HCEC 1CT (cell line): ENCODE measurements at places on chromosomes 4 and X.

GRCh38 chr4:103934178-103934789, 214.5 kb upstream of the TACR3 start:
- peak; percentile 29 for DNase-seq

DNA sequence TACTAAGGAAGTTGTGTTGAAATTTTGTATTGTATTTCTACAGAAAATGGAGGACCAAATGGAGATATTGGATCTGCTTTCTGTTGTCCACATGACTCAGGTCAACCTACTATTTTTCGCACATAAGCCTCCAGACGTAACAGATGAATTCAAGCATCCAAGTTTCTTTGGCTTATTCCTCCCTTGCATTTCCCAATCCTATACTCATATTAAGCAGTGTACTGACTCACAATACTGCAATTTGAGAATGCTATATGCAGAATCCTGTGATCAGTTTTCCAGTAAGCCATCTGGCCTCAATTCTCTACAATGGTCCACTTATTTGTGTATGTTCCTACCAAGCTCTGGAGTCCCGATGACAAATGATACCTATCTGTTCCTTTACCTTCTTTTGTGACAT, 75.7 kb downstream of the ASB9 start:
- DNase-seq = no peak

GRCh38 chr4:151340751-151341385, 15.5 kb upstream of the SH3D19 start:
- DNase-seq = no peak

GRCh38 chrX:16113978-16114565, 9.3 kb upstream of the GRPR start:
- DNase-seq = no peak

DNA sequence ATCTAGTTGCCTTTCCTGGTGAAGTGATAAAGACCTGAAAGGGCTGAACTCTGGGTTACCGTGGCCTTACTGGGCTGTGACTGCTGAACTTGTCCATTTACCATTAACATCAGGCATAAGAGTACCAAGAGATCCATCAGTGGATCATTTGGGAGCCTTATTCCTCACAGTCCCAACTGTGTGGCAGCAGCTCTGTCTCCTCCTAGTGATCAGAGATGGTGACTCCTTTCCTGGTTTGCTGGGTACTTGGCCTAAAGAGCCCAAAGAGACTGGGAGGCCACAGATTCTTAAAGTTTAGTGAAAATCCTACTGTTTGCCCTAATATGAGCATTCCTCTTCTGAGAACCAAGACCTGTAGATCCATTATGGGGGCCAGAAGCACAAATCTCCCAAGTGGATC, 56.3 kb upstream of the ATP6AP2 start:
- no peak for DNase-seq

DNA sequence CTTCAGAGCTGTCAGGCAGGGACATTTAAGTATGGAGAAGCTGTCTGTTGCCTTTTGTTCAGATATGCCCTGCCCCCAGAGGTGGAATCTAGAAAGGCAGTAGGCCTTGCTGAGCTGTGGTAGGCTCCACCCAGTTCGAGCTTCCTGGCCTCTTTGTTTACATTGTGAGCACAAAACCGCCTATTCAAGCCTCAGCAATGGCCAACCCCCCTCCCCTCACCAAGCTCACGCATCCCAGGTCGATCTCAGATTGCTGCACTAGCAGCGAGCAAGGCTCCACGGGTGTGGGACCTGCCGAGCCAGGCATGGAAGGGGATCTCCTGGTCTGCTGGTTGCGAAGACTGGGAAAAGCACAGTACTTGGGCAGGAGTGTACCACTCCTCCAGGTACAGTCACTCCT, 59.3 kb downstream of the ZNF674 start:
- DNase-seq = no peak

DNA sequence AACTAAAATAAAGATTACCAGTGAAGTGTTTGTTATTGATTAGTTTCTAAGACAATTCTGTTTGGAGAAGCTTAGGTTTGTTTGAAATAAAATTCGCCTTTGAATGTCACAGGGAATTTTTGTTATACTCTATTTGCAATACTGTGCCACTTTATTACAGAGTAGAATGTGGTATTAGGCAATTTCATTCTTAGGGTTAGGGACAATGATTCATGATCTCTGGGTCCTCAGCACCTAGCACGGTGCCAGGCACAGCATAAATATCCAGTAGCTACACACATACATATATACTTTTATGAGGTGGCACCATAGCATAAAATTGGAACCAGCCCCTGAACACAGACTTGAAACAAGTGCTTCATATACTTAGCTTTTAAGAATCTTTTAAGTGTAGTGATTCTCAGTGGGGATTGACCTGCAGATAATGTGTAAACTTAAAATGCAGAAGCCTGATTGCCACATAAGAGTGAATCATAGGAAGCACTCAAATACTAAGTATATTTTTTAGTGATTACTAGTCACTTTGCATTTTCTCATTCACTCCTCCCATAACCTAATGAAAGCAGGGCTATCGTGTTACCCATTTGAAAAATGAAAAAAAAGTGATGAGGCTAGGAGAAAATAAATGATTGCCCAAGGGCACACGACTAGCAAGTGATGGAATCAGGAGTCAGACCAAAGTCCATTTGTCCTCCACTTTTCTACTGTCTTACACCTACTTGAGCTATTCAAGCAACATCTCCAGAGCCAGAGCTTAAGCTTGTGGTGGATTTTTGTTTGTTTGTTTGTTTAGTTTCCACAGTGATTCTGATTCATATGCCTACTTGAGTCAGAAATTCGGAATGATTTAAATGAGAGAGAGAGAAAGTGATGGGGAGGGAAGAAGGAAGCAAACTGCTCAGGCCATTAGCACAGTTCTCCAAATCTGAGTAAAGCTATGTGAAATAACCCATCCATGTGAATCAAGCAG, 366.0 kb upstream of the FGF13 start:
- peak; percentile 83 for DNase-seq

DNA sequence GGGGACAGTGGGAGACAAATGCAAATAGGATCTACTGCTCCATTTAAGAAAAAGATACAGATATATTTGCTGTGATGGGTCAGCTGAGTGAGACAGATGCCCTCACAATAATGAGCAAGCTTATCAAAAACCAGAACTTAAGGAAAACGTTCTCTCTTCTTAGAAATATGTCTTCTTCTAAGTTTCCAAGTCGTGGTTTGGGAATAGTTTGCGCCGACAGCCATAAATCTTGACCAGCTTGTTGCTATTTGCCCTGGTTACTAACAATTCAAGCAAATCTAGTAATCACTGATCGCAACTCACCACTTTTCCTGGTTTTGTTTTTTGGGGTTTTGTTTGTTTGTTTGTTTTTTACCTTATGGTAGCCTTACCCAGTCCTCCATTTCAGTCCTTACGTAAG, 67.6 kb upstream of the GUCY1A1 start:
- DNase-seq = no peak

DNA sequence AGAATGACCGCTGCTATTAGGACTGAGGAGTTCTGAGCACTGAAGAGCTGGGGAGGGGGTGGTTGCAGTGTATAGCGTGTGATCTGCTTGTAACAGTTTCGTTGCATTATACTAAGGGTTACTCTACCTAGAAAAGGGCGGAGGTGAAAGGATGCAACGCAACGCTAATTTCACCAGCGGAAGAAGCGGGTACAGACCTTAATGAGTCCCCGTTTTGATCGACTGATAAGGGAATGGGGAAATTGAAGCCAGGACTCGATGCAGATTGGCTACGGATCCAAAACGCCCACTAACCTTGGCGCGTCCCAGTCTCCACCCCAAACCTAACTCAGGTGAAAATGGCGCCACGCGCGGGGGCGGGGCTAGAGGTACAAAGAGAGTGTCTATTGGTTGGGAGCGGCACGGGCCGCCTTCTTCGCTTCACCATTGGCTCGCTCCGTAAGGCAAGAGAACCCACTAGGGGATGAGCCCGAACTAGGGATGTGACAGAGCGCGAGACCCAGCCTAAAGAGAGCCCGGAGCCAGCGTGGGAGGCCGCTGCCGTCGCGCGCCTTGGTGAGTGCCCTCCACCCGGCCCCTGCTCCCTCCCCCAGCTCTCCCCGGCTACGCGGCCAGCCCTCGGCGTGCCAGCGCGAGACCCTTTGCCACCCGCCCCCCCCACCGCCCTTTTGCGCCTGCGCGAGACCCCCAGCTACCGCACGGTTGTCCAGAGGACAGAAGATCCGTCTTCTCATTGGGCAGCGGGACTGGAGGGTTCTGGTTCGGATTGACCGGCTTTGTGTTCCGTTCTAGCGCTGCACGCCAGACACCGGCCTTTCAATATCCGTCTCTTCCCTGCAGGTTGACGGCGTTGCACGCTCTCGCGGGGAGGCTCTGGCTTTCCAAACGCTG, at the start of gene EBP:
Gene EBP (plus strand): TSS at position 456 of the 891 bp plus-strand sequence. CDS start 1,964 bp downstream, outside the sequence.
- DNase-seq = peak; percentile 81

- DNase-seq = no peak
These were observed 38.6 kb downstream of the PJA1 start for GRCh38 chrX:69126642-69127041.

DNA sequence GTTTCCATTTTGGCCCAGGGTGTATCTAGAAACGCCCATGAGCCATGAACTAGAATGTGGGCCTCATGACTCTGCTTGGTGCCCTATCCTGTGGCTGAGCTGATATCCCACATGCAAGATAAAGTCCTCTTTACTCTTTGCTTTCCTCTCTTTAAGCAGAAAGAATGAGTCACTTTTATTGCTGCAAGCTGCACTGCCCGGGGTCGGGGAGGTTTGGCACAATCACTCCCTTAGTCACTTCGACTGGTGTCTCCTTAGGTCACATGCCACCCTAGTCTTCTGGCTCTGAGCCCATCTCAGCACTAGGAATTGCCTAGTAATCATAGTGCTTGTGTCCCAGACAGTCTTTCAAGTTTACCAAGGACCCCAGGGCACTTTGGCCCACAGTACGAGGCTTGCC, 75.1 kb upstream of the CXorf66 start:
- DNase-seq = no peak

- no peak for DNase-seq
These were observed 681.9 kb upstream of the BOD1L1 start for GRCh38 chr4:14309431-14309830.

- peak; percentile 90 for DNase-seq
These were observed 44.3 kb downstream of the NYX start for GRCh38 chrX:41491267-41492004.

- no peak for DNase-seq
These were observed 56.4 kb upstream of the NFKB1 start for GRCh38 chr4:102444752-102445151.

- DNase-seq = peak; percentile 1
These were observed 876 bp downstream of the HPRT1 start for GRCh38 chrX:134460862-134461220.

GRCh38 chr4:39698424-39699009, 581 bp downstream of the UBE2K start:
- no peak for DNase-seq

DNA sequence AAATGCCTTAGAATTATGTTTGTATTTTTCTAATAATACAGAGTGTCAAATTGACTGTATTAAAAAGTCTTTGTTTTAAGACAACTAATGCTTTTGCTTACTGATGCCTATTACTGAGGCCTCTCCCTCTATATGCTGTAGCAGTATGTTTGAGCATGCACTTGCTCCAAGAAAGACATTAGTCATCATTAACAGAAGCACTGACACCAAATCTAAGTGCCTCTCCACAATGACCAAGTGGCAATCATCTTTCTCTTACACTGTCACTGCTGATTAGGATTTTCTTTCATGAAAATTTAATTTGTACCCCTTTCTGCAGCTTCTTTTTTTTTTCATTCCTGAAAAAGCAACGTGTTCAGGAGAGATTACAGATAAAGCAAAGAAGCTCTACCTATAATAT, 11.1 kb upstream of the MAB21L2 start:
- DNase-seq = no peak

GRCh38 chr4:1992468-1993168, 16.2 kb downstream of the NELFA start:
- no peak for DNase-seq

GRCh38 chr4:86919561-86920223, 15.1 kb upstream of the AFF1 start:
- DNase-seq = no peak

DNA sequence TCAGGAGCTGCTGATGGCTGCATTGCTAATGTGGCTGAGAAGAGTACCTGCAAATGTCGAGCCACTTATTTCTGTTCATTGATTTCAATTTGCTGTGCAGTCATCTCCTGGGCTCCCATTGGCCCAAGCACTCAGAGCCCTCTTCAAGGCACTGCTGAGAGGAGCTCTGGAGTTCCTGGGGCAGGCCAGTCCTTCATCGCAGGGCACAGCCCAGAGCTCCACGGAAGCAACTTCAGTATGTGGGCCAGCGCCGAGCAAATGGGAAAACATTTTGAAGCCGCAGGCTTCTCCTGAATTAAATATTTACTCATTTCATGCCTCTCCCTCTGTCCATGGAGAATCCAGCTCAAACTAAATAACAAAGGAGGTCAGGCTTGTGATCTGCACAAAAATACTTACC, 383.3 kb downstream of the BCOR start:
- DNase-seq = no peak

GRCh38 chr4:25103418-25103817, 56.8 kb downstream of the SEPSECS start:
- no peak for DNase-seq

GRCh38 chr4:46894826-46895225, 14.2 kb downstream of the COX7B2 start:
- no peak for DNase-seq

- no peak for DNase-seq
These were observed 238.1 kb downstream of the ARAP2 start for GRCh38 chr4:36006226-36006625.
